ENCODE measurements at places on chromosomes 4 and X. TPM values are rescaled to one million over a fixed set of nuclear protein-coding genes. Genes with fewer than 3 reads are reported as not detected.

The LRP2BP gene
- 0.18 TPM for total RNA-seq

The CLDN34 gene
- not detected for total RNA-seq

The VSIG4 gene
- total RNA-seq = not detected

The SCML1 gene
- total RNA-seq = 7.8 TPM

The TBCK gene
- 36.8 TPM for total RNA-seq

The MSN gene
- total RNA-seq = 290 TPM

The NLGN3 gene
- total RNA-seq = not detected

The KLHL15 gene
- total RNA-seq = 10.0 TPM

The TBX22 gene
- total RNA-seq = not detected

The CYBB gene
- total RNA-seq = 0.36 TPM

The SHROOM2 gene
- total RNA-seq = 0.49 TPM

The SERPINA7 gene
- not detected for total RNA-seq

The CTAG2 gene
- total RNA-seq = not detected

The ENPEP gene
- 0.97 TPM for total RNA-seq

The POF1B gene
- not detected for total RNA-seq

The IDH3G gene
- 81.8 TPM for total RNA-seq

The RHOXF2 gene
- not detected for total RNA-seq

The ZMAT1 gene
- not detected for total RNA-seq

The TLR6 gene
- 0.54 TPM for total RNA-seq

The GPR119 gene
- total RNA-seq = not detected

The KDR gene
- 9.9 TPM for total RNA-seq

The CCKAR gene
- total RNA-seq = not detected

The SOX3 gene
- not detected for total RNA-seq

The MAGEC1 gene
- total RNA-seq = not detected

The ASMT gene
- not detected for total RNA-seq

The SFRP2 gene
- not detected for total RNA-seq

The HMGB2 gene
- total RNA-seq = 23.7 TPM

The PDE6B gene
- total RNA-seq = 0.81 TPM

The SPANXC gene
- total RNA-seq = not detected

The FAM47A gene
- not detected for total RNA-seq

The COQ2 gene
- total RNA-seq = 12.3 TPM

The AFP gene
- not detected for total RNA-seq

The OTUD6A gene
- not detected for total RNA-seq

The RRH gene
- not detected for total RNA-seq

The KLKB1 gene
- total RNA-seq = 6.0 TPM

The TAF7L gene
- not detected for total RNA-seq

The CSTF2 gene
- 13.6 TPM for total RNA-seq

The NDP gene
- 2.6 TPM for total RNA-seq

The CRMP1 gene
- total RNA-seq = 0.72 TPM

The MND1 gene
- total RNA-seq = 2.3 TPM

The CENPU gene
- 4.9 TPM for total RNA-seq

The BEX1 gene
- total RNA-seq = 0.32 TPM

The KCNIP4 gene
- total RNA-seq = not detected

The NDST3 gene
- not detected for total RNA-seq

The ASB12 gene
- not detected for total RNA-seq

The PAGE2 gene
- total RNA-seq = not detected

The TCEANC gene
- total RNA-seq = 2.6 TPM

The TCEAL6 gene
- total RNA-seq = not detected

The NPY2R gene
- 3.9 TPM for total RNA-seq

The GATA1 gene
- not detected for total RNA-seq

The DCAF4L1 gene
- not detected for total RNA-seq

The TRPC3 gene
- not detected for total RNA-seq

The CLGN gene
- not detected for total RNA-seq

The ASB11 gene
- not detected for total RNA-seq

The HMX1 gene
- not detected for total RNA-seq

The CITED1 gene
- total RNA-seq = not detected

The SMIM31 gene
- not detected for total RNA-seq

The NPY1R gene
- 3.6 TPM for total RNA-seq

The CENPE gene
- 2.2 TPM for total RNA-seq

Data from cardiac atrium fibroblast (primary cell).